ENCODE measurements at places on chromosomes 2 and 18.
A peak's percentile ranks its signal among the peaks of the same experiment; 100 is the strongest.

DNA sequence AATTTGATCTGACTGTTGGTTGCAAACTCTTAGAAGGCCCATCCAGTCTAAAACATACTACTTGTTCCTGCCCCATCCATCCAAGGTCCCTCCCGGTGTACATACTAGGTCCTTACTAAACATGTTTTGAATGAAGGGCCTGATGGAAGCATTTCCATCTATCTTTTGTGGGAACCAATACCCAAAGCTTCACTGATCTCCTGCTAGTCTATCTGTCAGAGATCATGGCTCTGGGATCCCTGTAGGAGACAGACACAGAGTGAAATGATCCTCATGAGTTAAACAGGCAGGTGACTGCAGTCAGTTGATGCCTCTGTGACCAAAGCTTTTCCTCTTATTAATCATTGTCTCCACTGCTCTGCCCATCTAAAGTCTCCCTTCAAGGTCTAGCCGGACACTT lies 115.0 kb downstream of the ST6GAL2 start:
- DNase-seq = no peak

GRCh38 chr18:63109802-63110201 lies 209.8 kb downstream of the BCL2 start:
- DNase-seq = no peak

GRCh38 chr2:157336137-157337010 lies 10.8 kb upstream of the ERMN start:
- DNase-seq = peak; percentile 57

- DNase-seq = no peak
These were observed 37.7 kb upstream of the TBC1D8 start for GRCh38 chr2:101188683-101189405.

DNA sequence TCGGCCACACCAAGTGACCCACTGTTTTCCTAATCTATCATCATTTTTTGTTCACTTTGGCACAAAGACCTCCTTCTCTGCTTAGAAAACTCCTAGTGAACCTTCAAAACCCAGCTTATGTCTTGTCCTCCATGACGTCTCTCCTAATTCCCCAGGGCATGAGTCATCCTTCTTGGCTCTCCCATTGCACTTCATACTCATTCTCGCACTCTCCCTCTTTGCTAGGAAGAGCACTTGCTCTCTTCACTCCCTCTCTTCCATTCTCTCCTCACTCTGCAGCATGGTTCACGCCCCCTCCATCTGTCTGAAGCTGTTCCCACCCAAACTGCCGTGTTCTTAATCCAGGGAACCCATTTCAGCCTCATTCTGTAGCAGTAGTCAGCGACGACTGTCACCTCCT lies 103.9 kb downstream of the MRO start:
- no peak for DNase-seq

DNA sequence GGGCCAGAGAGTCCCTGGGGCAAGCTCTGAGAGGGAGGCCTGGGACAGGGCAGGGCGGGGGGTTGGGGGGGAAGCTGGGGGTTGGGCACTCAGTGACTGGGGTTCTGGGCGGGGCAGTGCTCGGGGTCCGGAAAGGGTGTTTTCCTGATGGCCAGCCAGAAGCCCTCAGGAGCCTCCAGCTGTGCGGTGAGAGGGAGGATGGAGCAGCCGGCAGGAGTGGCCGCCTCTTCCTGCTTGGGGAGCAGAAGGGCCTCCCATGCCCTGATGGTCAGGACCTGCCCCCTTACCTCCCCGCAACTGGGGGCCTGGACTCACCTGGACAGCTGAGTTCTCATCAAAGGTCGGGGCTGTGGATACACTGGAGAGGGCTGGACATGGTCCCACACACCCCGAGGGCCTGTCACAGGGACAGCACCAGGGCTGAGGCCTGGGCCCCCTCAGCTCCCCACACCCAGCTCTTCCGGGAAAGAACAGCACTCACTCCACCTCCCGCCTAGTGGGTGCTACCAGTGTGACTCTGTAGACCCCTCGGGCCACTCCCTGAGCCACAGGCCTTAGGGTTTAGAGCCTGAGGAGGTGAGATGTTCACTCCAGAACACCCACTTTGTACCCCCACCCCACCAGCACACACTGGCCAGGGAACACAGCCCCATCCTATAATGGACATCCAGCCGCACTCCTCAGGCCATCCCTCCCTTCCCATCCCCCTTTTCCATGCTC lies 6.7 kb downstream of the SFTPB start:
- DNase-seq = no peak

DNA sequence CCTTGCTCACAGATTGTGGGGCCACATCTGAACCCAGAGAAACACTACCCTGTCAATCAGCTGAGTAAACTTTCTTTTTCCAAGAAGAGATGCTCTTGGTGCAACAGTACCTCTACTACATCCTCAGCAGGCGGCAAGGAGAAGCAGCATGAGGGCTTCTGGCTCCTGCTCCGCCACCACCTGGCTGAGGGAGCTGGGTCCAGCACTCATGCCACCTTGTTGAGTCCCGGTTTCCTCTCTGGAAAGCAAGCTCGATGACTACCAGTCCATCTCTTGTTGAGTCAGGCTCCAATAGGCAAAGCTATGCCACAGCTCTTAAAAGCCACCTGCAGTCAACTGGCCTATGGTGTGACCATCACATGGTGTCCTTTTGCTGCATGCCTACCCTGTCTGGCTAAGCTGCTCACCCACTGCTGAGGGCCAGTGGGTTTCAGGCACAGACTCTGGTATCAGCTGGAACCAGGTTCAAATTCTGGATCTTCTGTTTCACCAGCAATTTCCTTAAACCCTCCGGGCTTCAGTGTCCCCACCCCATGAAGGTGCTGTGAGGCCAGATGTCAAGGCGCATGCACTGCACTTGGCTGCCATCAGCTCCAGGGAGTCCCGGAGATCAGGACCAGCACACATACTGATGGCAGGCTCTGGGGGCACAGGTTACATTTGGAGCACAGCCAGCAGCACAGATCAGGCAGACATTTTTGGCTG lies 42.5 kb upstream of the ACAA2 start:
- DNase-seq = no peak

- no peak for DNase-seq
These were observed 130.4 kb upstream of the CYP26B1 start for GRCh38 chr2:72278046-72278445.

- no peak for DNase-seq
These were observed 56.7 kb upstream of the FAM98A start for GRCh38 chr2:33655626-33656320.

GRCh38 chr2:232385660-232386489 lies 7.3 kb downstream of the ALPP start:
- DNase-seq = no peak

DNA sequence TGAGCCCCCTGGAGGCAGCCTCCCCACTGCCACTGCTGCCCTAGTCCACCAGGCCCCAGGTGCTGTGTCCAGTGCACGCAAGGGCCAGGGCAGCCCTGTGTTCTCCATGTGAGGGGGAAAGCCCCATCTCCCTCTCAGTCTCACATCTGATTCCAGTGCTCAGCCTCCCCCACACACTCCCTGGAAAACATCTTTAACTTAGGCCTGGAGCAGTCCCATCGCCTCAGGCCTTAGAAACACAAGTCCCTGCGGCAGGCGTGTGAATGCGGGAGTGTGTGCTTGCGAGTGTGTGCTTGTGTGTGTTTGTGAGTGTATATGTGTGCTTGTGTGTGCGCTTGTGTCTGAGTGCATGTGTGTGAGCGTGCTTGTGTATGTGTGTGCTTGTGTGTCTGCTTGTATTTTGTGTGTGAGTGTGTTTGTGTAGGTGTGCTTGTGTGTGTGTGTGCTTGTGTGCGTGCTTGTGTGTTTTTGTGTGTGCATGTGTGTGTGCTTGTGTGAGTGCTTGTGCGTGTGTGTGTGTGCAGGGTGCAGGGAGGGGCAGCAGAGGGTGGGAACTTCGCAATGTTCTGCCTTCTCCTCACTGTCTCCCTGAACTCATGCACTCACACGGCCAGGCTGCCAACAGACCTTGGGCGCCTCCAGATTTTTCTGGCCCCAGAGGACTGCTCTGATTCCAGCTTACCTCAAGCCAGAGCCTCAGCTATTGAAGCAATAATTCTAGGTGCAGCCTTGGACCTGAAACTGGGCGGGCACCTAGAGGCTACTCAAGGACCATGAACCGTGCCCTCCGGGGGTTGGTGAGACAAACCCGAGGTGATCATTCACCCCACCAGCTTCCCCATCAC lies 139.6 kb downstream of the CABLES1 start:
- no peak for DNase-seq

- DNase-seq = no peak
These were observed 261.8 kb downstream of the WDPCP start for GRCh38 chr2:63326473-63326872.

GRCh38 chr18:72181241-72181764 lies 362.8 kb downstream of the CBLN2 start:
- DNase-seq = no peak

GRCh38 chr2:236939721-236940231 lies 145.9 kb upstream of the COPS8 start:
- DNase-seq = no peak

- no peak for DNase-seq
These were observed 59.9 kb downstream of the TNP1 start for GRCh38 chr2:216799873-216800431.

- DNase-seq = no peak
These were observed 246.1 kb downstream of the EXOC6B start for GRCh38 chr2:72579591-72580180.

DNA sequence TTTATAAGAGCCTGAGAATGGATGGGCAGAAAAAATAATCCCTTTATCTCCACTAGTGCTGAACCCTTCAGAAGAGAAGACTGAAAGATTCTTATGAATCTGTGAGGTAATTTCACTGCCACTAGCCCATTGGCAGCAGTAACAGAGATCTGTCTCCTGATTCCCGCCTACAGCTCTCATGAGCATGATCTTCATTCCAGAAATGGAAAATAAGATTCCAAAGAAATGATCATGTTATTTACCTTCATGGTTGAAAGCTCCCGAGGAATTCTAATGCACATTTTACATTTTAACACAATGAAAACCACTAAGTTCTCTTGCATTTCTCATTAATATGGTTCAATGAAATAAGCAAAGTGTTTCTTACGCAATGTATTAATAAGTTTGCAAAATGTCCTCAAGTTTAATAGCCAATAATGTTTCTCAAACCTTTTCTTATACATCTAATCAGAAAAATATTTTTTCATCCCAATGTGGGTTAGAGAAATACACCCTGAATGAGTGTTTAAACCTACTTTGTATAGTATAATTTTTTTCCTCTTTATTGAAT lies 905.6 kb downstream of the TMEM182 start:
- DNase-seq = no peak

DNA sequence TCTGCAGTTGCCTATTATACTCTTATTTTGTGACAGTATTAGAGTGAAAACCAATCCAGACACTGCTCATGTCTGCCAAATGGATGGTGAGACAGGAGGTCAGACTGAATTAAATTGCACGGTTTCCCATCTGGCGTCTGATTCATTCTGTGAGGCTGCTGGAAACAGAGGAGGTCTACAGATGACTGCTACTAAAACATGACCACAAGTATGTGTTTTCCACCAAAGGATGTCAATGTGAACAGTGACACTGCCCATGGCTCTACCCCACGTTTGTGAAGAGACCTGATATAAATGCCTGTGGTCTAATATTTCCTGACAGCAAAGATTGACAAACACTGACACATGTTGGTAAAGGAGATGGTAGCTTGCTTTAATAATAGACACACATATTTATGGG lies 104.3 kb upstream of the ST6GAL2 start:
- no peak for DNase-seq

GRCh38 chr2:24492421-24493279 lies 1.6 kb downstream of the NCOA1 start:
- no peak for DNase-seq

- no peak for DNase-seq
These were observed 89.0 kb downstream of the TMEM247 start for GRCh38 chr2:46568212-46569009.

- no peak for DNase-seq
These were observed 22.2 kb upstream of the RAPGEF4 start for GRCh38 chr2:172713365-172713875.

GRCh38 chr2:73172963-73173362 lies 29.4 kb upstream of the NOTO start:
- peak; percentile 49 for DNase-seq

- DNase-seq = no peak
These were observed 1.9 kb downstream of the ZDBF2 start for GRCh38 chr2:206276169-206276942.

DNA sequence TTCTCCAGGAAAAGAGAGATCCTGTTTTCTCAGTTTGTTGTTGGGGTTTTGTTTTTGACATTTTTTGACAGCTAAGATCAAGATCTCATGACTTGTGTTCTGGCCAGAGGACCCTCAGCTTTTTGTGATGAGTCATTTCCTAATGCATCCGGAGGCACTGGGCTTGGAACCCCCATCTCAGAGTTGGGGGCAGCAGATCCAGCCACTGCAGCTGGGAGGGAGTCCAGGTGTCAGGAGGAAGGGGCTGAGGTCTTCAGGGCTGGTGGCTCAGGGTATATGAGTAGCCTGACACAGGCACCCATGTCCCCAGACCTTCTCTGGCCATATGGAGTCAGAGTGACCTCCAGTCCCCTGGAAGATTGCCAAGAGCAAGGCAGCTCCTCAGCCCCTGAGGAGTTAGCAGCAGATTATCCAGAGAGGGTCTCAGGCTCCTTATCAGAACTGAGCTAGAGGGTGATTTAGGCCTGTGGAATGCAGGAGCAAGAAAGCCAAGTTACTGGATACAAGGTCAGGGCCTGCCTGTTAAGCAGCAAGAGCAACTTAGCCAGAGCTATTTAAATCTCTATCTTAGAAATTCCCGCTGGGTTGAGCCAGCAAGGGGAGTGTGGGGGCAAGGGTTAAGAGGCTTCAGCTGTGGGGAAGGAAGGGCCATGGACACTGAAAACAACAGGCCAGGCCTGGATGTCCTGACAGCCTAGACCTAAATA lies 62.4 kb downstream of the TANC1 start:
- no peak for DNase-seq

DNA sequence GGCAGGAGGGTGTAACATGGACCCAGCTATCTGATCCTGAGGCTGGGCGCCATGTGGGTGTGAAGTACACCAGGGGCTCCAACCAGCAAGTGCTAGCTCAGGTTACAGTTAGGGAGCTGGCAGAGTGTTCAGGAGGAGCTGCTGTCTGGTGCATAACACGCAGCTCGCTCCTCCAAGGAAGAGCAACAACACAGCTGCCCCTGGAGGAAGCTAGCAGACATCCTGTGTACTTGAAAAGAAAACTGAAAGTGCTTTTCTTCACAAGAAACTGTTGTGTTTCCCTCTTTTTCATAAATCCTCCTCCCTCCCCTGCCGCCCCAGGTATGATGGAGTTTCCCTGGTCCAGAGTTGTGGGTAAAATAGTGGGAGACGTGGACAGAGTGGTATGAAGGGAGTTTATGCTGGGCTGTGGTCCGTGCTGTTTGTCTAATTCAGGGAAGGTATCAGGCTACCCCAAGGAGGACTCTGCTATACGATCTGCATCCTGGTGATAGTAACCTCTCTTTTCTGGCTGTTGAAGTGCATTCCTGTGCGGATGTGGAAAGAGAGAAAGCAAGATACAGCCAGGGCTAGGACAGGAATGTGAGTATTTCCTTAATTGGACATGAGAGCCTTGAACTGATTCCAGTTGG lies 6.1 kb upstream of the LBH start:
- no peak for DNase-seq

- no peak for DNase-seq
These were observed 30.1 kb downstream of the KCTD18 start for GRCh38 chr2:200479692-200480265.

Measured in stimulated activated CD4-positive, alpha-beta T cell treated with anti-CD3 and anti-CD28 coated beads, Interleukin-2, amount 100 ng/mL, for 48 hours (primary cell).